ENCODE measurements at places on chromosomes 7 and 10.
A peak's percentile ranks its signal among the peaks of the same experiment; 100 is the strongest.

- DNase-seq: no peak
Observed at GRCh38 chr10:42932735-42933447, 144.0 kb upstream of the RET start.

DNA sequence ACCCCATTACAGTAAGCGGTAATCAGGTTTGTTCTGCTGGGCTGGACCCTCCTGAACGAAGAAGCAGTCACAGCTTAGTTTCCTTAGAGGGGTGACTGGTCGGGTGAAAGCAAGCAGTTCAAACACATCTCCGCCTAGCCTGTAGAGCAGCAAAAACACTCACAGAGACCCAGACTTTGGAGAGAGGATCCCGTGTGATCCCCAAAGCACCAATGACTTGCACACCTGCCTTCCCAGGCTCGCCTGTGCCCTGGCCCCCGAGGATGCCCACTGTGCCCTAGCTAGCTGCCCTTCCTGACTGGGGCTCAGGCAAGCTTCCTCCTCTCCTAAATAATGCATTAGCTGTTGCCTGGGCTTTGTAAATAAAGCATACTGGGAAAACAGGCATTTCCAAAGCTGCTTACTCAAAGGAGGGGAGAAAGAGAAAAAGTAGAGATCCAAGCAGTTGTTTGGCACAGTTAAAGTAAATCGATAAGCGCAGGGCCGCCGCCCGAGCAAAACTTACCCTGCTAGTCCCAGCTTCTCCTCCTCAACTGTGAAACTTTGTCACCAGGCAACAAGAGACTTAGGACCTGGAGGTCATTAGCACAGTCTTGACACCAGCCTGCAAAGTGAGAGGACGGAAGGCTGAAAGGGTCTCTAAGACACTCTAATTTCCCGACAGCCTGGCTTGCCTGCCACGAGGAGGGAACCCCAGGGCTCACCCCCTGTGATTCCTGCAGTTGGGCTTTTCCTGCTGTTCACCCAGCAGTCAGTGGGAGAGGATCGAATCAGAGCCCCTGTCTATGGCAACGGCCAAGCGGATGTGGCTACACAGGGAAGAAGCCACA lies 4.8 kb downstream of the LRRC18 start:
- DNase-seq: no peak

- DNase-seq: no peak
Observed at GRCh38 chr7:105677817-105678573, 96.7 kb upstream of the EFCAB10 start.

GRCh38 chr7:24834128-24834798 lies 77.0 kb upstream of the GSDME start:
- no peak for DNase-seq

- no peak for DNase-seq
Observed at GRCh38 chr10:52424341-52424740, 110.3 kb downstream of the DKK1 start.

- peak; percentile 66 for DNase-seq
Observed at GRCh38 chr10:122112625-122113160, 123.7 kb downstream of the TACC2 start.

GRCh38 chr10:13224210-13224995 lies 9.8 kb downstream of the UCMA start:
- DNase-seq: no peak

DNA sequence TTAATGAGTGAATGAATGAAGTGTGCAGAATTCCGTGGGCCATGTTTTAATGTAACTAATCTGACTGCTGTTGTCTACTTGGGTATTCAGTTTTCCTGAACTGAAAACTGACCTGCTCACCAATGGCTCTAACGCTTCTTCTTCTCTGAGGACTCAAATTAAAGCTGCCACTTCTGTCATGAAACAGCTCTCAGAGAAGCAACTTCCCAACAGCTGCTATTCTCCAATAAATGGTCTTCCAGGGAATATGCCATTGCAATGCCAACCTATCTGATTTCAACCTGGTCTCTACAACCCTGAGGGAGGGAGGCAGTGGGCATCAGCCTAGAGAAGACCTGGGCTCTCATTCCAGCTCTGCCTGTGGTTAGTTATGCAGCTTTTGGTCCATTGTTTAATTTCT lies 69.4 kb downstream of the FRMD4A start:
- DNase-seq: no peak

DNA sequence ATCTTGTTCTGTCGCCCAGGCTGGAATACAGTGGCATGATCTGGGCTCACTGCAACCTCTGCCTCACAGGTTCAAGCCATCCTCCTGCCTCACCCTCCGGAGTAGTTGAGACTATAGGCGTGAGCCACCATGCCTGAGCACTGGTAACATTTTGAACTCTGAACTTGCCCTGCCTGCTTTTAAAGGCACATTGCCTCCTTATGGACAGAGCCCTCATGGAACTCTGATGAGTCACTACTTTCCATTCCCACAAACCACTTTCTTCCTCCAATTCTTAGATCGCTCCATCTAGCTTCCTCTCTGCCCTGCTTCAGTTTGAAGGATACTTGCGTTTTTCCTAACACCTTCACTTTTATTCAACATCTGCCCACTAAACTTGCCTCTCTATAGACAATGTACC lies 38.1 kb downstream of the PRPS1L1 start:
- DNase-seq: peak; percentile 15

DNA sequence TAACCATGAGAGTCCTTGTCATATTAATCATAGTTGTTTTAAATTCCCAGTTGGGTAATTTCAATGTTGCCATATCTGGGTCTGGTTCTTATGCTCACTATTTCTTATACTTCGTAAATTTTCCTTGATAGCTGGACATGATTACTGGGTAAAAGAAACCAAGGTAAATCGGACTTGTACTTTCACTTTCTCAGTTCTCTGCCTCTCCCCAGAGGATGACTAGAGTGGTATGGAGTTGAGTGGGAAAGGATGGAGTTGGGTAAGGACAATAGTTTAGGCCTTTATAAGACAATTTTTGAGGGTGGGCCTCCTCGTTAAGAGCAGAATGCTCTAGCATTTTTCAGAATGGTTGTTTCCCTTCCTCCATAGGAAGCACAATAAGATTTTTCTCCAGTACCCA lies 106.1 kb downstream of the CRPPA start:
- DNase-seq: no peak

DNA sequence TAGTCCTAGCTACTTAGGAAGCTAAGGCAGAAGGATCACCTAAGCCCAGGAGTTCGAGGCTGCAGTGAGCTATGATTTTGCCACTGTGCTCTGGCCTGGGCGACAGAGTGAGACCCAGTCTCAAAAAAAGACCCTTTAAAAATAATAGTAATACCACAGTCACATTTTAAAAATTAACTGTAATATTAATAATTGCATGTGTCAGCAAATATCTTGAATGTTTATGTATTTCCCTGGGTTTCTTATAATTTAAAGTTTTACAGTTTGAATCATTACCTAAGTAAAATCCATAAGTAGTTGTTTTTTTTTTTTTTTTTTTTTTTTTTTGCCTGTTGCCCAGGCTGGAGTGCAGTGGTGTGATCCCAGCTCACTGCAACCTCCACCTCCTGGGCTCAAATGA lies 69.2 kb downstream of the LYZL2 start:
- DNase-seq: no peak

- DNase-seq: no peak
Observed at GRCh38 chr10:44457259-44457658, 72.4 kb upstream of the CXCL12 start.

DNA sequence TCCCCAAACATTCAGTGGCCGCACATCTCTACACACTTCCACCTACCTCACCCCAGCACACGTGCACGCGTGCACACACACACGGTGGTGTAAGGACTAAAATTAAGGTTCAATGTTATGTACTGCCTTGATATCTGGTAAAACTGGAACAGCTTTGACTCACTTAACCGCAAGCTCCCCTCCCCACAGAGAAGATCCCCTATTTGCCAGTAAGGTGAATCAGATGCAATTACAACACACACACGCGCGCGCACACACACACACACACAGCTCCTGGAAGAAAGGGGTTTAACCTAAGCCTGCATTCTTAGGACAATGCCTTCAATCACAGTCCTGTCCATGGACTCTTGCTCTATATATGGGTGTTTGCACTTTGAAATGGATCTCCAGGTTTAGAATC lies 25.5 kb upstream of the VPS41 start:
- no peak for DNase-seq

DNA sequence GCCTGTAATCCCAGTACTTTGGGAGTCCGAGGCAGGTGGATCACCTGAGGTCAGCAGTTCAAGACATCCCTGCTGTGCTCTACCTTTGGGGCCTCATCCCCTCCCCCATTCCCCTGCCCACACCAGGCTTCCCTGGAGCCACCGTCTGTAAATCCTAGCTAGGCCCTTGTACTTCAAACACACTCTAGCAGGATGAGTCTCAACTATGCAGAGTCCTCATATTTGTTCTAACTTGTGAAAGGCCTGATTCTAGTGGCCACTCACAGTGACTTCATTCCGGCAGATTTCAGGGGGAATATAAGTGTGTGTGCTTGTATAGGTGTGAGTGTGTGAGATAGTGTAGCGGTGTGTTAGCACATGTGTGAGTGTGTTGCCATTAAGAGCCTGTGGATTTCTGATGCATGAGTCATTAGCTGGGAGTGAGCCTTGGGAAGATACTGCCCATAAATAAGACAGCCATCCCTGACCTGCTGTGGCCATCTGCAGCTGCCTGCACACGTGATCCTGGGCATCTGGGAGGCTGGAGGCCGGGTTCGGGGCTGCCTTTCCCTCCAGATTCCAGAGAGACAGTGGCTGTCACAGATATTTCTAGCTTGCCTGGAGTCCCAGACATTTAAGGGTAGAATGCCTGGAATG lies 1.7 kb upstream of the NEURL1 start:
- peak; percentile 77 for DNase-seq

GRCh38 chr10:61974601-61975390 lies 73.3 kb downstream of the ARID5B start:
- DNase-seq: no peak

GRCh38 chr10:118373786-118374185 lies 31.7 kb upstream of the FAM204A start:
- peak; percentile 16 for DNase-seq

GRCh38 chr10:101140084-101140949 lies 9.2 kb downstream of the TLX1 start:
- DNase-seq: no peak

DNA sequence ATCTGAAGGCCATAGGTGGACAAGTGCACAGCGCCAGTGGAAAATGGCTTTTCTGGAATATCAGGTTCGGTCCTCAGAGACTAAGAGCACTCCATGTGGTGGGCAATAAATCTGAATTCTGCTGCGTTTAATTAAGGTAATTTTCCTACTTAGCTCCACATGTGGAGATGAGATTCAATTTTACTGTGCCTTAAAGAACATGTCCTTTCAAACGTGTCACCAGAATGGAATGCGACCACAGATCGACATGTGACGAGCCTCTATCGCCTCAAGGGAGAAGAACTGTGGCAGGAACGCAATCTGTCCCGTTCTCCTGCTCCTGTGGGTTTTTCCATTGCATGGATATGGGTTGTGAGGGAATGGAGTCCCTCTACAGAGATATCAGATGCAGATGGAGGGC lies 205.3 kb upstream of the ZNF32 start:
- DNase-seq: no peak

GRCh38 chr10:62323751-62324150 lies 50.4 kb upstream of the ZNF365 start:
- DNase-seq: no peak

- DNase-seq: no peak
Observed at GRCh38 chr10:101481256-101481655, 106.8 kb downstream of the POLL start.

- no peak for DNase-seq
Observed at GRCh38 chr7:127791446-127792189, 139.6 kb downstream of the SND1 start.

- DNase-seq: peak; percentile 42
Observed at GRCh38 chr10:58590152-58590840, 77.6 kb downstream of the BICC1 start.

- DNase-seq: peak; percentile 94
Observed at GRCh38 chr7:8436965-8437364, 3.6 kb downstream of the NXPH1 start.

Measured in H54 (cell line).